ENCODE measurements at places on chromosomes 2 and 18.
A peak's percentile ranks its signal among the peaks of the same experiment; 100 is the strongest.

DNA sequence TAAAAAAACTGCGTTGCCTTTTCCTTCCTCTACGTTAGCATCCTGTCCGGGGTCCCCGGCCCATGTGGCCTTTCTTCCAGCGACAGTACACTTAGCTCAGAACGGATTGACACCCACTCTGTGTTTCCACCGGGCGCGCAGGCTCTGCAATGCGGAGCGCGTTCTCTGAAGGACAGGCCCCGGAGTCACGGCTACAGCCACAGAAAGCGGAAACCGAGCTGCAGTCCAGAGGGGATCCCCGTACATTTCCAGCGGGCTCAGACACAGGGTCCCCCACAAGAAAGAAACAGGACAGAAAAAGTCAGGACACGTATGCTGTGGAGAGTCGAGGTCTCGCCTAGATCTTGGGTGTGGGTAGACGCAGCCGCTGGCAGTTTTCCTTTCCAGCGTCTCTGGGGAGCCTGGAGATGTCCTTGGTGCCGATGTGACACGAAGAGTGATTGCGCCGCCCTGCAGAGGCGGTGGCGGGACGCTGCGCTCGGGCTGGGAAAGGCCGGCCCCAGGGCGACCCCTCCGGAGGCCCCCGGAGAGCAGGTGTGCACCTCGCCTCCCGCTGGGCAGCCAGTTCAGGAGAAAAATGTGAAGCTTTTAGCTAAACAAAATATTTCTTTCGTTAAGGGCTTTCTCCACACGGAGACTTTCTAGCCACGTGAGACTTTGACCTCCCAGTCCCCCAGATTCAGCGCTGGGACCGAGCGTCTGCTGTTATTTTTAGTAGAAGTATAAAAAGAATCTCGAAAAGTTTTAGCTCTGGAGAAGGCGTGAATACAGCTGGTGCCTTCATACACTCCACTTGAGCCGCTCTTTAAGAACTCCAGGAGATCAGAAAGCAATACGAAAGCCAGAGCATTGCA is 1.3 kb upstream of the ACKR3 start:
- H3K4me3 ChIP-seq = peak overlapping the region; percentile 23
- peaks cover 9% of the 10 kb centered on the region for H3K4me1 ChIP-seq
- DNase-seq = no peak
- no peak overlapping the region for H3K27ac ChIP-seq
- H3K36me3 ChIP-seq = no peaks in the 10 kb centered on the region

GRCh38 chr2:240142859-240143258 is 2.4 kb upstream of the OTOS start:
- H3K27me3 ChIP-seq = no peaks in the 10 kb centered on the region
- H3K4me3 ChIP-seq = no peak overlapping the region
- H3K36me3 ChIP-seq = no peaks in the 10 kb centered on the region
- H3K4me1 ChIP-seq = no peaks in the 10 kb centered on the region

GRCh38 chr18:33116376-33116775 is 324.1 kb downstream of the CCDC178 start:
- H3K27ac ChIP-seq = no peak overlapping the region
- DNase-seq = no peak
- H3K27me3 ChIP-seq = no peaks in the 10 kb centered on the region
- H3K4me3 ChIP-seq = no peak overlapping the region
- no peaks in the 10 kb centered on the region for H3K36me3 ChIP-seq
- no peaks in the 10 kb centered on the region for H3K4me1 ChIP-seq

DNA sequence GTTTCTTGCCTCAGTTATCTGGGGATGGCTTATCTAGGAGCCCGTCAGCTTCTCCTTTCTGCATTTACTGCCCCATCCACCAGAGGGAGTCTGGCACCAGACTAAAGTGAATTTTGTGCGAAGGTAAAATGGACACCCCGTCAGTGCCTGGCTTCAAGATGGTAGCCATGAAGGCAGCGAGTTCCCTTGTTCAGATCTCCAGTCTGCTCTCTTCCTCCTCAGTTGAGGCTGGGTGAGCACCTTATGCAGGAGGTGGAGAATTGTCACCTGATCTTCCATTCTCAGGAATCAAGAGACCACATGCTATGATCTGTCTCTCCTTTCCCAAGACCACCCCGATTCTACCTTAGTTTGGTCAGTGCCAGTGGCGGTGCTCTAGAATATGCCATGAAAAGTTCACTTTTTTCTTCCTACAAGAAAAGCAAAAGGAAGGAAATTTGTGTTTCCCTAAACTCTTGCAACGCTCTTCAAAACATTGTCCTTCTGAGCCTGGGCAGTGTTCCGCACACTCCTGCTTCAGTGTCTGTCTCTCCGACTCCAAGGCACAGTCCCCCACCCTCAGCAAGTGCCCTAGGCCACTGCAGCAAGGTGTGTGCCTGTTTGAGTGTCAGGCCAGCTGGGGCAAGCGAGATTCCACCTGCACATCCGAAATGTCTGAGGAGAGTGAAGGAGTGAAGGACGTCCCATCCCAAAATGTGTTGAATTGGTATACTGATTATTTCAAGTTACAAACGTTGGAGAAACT is 168.6 kb downstream of the SS18 start:
- no peak overlapping the region for H3K27ac ChIP-seq
- no peaks in the 10 kb centered on the region for H3K27me3 ChIP-seq
- no peaks in the 10 kb centered on the region for H3K4me1 ChIP-seq
- DNase-seq = peak; percentile 30
- H3K36me3 ChIP-seq = no peaks in the 10 kb centered on the region

GRCh38 chr2:169091761-169092519 is 22.6 kb downstream of the DHRS9 start:
- no peak overlapping the region for H3K27ac ChIP-seq
- H3K27me3 ChIP-seq = no peaks in the 10 kb centered on the region
- H3K4me3 ChIP-seq = no peak overlapping the region
- H3K4me1 ChIP-seq = peaks cover 8% of the 10 kb centered on the region
- no peaks in the 10 kb centered on the region for H3K36me3 ChIP-seq

DNA sequence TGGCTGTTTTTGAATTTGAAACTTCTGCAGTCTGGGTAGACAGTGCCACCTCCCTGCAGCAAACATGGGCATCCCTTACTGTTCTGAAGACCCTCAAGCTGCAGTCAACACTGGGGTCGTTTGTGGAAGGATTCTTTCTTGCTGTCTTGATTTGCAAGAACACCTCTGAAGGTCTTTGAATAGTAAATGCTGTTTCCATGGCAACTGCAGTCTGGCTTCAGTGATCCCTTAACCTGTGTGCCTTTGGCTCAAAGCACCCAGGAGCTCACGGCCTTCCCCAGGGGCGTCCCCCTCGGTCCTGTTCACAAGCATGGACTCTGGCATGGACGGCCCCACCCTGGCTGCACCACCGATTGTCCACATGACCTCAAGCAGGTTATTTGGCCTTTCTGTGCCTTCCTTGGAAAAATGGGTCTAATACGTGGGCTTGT is 38.3 kb downstream of the LRRFIP1 start:
- DNase-seq = no peak
- no peak overlapping the region for H3K27ac ChIP-seq
- H3K27me3 ChIP-seq = no peaks in the 10 kb centered on the region
- no peaks in the 10 kb centered on the region for H3K36me3 ChIP-seq
- peaks cover 12% of the 10 kb centered on the region for H3K4me1 ChIP-seq

- H3K27me3 ChIP-seq = peaks cover 15% of the 10 kb centered on the region
- H3K27ac ChIP-seq = no peak overlapping the region
- DNase-seq = no peak
- H3K36me3 ChIP-seq = no peaks in the 10 kb centered on the region
- H3K4me3 ChIP-seq = no peak overlapping the region
- H3K4me1 ChIP-seq = no peaks in the 10 kb centered on the region
Measured at GRCh38 chr18:10515456-10515855, 10.4 kb upstream of the NAPG start.

DNA sequence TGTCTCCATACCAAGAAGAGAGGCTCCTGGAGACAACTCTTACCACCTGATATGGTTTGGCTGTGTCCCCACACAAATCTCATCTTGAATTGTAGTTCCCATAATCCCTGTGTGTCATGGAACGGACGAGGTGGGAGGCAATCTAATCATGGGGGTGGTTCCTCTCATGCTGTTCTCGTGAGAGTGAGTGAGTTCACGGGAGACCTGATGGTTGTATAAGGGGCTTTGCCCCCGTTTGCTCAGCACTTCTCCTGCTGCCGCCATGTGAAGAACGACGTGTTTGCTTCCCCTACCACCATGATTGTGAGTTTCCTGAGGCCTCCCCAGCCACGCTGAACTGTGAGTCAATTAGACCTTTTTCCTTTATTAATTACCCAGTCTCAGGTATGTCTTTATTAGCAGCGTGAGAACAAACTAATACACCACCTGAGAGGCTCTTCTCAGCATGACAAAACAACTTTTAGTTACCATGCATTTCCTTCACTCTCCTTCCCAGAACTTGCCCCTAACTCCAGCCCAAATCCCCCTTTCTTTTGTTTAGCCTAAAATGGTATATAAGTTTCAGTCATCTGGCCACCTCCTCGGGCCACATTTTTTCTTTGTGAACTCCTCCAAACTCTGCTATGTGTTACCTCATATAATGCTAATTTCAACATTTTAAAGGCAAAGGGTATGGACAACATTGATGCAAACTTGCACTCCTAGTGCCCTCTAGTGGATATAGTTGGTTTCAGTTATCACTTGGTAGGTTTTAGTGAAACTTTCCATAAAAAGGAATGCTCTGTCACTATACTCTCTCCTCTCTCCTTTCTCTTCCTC is 58.6 kb upstream of the SLC25A52 start:
- no peaks in the 10 kb centered on the region for H3K36me3 ChIP-seq
- H3K4me1 ChIP-seq = no peaks in the 10 kb centered on the region
- no peaks in the 10 kb centered on the region for H3K27me3 ChIP-seq
- H3K4me3 ChIP-seq = no peak overlapping the region

- no peaks in the 10 kb centered on the region for H3K36me3 ChIP-seq
- peak; percentile 55 for DNase-seq
- peaks cover 12% of the 10 kb centered on the region for H3K4me1 ChIP-seq
Measured at GRCh38 chr2:42086500-42086953, 38.7 kb downstream of the PKDCC start.

GRCh38 chr2:218329027-218329825 is 27.4 kb upstream of the CATIP start:
- peaks cover 1% of the 10 kb centered on the region for H3K4me1 ChIP-seq
- no peak overlapping the region for H3K4me3 ChIP-seq
- H3K27me3 ChIP-seq = no peaks in the 10 kb centered on the region
- no peak for DNase-seq
- no peaks in the 10 kb centered on the region for H3K36me3 ChIP-seq
- no peak overlapping the region for H3K27ac ChIP-seq

GRCh38 chr2:230305416-230306275 is 21.3 kb upstream of the SP140L start:
- H3K27ac ChIP-seq = no peak overlapping the region
- H3K36me3 ChIP-seq = no peaks in the 10 kb centered on the region
- H3K4me1 ChIP-seq = no peaks in the 10 kb centered on the region
- no peak overlapping the region for H3K4me3 ChIP-seq
- DNase-seq = no peak

- H3K36me3 ChIP-seq = no peaks in the 10 kb centered on the region
- no peak overlapping the region for H3K4me3 ChIP-seq
- peak overlapping the region; percentile 52 for H3K27ac ChIP-seq
- H3K4me1 ChIP-seq = peaks cover 26% of the 10 kb centered on the region
Measured at GRCh38 chr2:97936199-97936598, 59.5 kb downstream of the TMEM131 start.

GRCh38 chr18:3468066-3468705 is 18.2 kb downstream of the TGIF1 start:
- H3K27ac ChIP-seq = peak overlapping the region; percentile 44
- no peaks in the 10 kb centered on the region for H3K27me3 ChIP-seq
- DNase-seq = no peak
- peaks cover 22% of the 10 kb centered on the region for H3K4me1 ChIP-seq
- H3K4me3 ChIP-seq = no peak overlapping the region
- H3K36me3 ChIP-seq = no peaks in the 10 kb centered on the region

DNA sequence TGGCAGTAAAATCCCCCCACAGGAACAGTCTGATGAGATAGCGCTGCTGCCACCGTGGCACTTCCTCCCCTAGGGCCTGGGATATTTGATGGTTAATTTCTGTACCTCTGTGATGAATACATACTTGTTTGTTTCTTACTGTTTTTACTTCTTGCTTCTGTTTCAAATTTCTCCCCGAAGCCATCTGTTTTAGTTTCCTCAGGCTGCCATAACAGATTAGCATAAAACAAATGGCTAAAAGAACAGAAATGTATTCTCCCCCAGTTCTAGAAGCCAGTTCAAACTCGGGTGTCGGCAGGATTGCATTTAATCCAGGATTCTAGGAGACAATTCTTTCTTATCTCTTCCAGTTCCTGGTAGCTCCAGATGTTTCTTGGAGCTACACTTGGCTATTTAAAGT is 435.9 kb downstream of the DSEL start:
- no peak overlapping the region for H3K4me3 ChIP-seq
- H3K36me3 ChIP-seq = no peaks in the 10 kb centered on the region

DNA sequence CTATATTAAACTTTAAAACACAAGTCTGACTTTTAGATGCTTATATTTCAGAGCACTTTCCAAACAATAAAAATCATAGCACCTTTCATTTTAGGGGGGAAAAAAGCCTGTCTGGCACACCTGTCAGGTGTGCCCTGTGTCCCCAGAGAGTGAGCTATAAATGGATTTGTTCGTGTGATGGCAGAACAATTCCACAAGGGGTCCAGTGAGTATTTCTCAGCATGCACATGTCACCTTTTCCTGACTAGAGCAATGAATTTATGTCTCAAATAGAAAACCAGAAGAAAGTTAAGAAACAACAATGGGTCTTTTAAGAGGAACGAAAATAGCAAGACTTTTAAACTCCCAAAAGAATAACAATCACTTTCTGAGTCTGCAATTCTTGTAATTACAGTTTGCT is 55.9 kb downstream of the ACVR1C start:
- H3K4me1 ChIP-seq = no peaks in the 10 kb centered on the region
- H3K4me3 ChIP-seq = no peak overlapping the region
- DNase-seq = no peak

- DNase-seq = no peak
- H3K4me3 ChIP-seq = no peak overlapping the region
- H3K4me1 ChIP-seq = no peaks in the 10 kb centered on the region
- no peaks in the 10 kb centered on the region for H3K36me3 ChIP-seq
Measured at GRCh38 chr18:434410-434809, 66.1 kb downstream of the COLEC12 start.

DNA sequence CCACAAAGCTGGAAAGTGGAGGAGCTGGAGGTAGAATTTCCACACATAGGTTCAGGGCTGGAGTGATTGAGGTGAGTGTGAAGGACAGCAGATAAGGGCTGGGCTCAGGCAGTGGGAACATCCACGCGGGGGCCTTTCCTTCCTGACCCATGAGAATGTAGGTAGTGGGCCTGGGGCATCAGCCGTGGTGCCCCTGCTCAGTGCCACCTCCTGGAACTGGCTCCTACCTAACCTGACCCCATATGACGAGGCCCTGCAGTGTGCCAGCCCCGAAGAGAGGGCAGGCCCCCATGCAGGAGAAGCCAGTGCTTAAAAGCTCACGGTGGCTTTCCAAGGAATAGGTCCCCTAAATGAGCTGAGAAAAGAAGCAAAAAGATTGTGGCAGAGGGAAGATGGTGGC is 66.2 kb downstream of the HS6ST1 start:
- H3K4me1 ChIP-seq = no peaks in the 10 kb centered on the region
- H3K36me3 ChIP-seq = no peaks in the 10 kb centered on the region
- no peak overlapping the region for H3K27ac ChIP-seq
- no peak for DNase-seq
- H3K4me3 ChIP-seq = no peak overlapping the region

GRCh38 chr2:237648016-237648381 is 20.6 kb downstream of the LRRFIP1 start:
- H3K27me3 ChIP-seq = no peaks in the 10 kb centered on the region
- H3K36me3 ChIP-seq = no peaks in the 10 kb centered on the region
- no peak overlapping the region for H3K27ac ChIP-seq
- no peaks in the 10 kb centered on the region for H3K4me1 ChIP-seq
- H3K4me3 ChIP-seq = no peak overlapping the region
- no peak for DNase-seq

Measured in Panc1 (cell line).